Gastrocnemius medialis (tissue), 4 donors: ENCODE measurements at places on chromosomes 7 and 10. TPM values are rescaled to one million over a fixed set of nuclear protein-coding genes. Genes with fewer than 3 reads are reported as not detected.

- no peak for DNase-seq
Observed at GRCh38 chr7:98921608-98922372, 43.5 kb downstream of the TRRAP start.

- no peak for DNase-seq
Observed at GRCh38 chr10:128687408-128687807, 561.2 kb upstream of the MKI67 start.

Gene NEURL1
- 67.6 TPM for total RNA-seq

DNA sequence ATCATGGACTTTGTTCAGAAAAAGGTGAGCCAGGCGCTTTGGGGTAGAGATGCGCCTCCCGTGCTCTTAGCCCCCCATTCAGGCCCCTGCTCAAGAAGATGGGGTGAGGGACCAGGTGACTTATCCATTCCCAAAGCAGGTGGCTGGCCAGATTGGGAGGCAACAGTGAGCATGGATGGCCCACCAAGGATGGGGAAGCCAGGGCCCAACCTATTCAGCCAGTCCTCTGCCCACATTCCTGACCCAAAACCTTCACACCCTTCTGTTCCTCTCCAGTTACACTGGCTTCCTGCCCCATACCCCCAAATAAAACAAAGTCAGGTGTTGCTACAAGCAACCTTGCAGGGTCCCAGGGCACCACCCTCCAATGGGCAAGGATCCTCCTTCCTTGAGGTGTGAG, 44.4 kb downstream of the TSPAN15 start:
- DNase-seq: no peak

- DNase-seq: no peak
Observed at GRCh38 chr7:35334506-35334905, 80.6 kb upstream of the TBX20 start.

DNA sequence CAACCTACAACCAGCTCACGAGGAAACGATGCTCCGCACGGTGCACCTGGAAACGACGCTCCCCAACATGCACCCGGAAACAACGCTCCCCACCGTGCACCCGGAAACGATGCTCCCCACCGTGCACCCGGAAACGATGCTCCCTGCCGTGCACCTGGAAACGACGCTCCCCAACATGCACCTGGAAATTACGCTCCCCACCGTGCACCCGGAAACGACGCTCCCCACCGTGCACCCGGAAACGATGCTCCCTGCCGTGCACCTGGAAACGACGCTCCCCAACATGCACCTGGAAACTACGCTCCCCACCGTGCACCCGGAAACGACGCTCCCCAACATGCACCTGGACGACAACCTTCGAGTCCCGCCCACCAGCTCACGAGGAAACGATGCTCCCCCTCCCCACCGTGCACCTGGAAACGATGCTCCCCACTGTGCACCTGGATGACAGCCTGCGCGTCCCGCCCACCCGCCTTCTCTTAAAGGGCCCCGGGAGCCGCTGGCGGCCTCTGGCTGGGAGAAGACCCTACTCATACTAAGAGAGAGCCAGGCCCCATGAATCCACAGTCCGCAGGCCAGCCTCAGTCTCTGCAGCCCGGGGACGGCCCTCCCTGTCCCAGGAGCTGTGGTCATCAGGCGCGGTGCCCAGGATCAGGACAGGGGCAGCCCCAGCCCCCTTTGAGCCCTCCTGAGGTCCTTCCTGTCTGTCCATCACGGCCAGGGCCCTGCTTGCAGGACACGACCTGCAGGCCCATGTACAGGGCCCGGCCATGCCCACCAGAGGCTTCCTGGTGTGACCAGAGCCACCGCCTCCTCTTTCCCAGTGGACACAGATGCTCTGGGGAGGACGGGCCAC, 98.3 kb downstream of the PDGFA start:
- DNase-seq: no peak

Gene SCIN
- total RNA-seq: 2.4 TPM

Gene GLI3
- total RNA-seq: 0.91 TPM

- no peak for DNase-seq
Observed at GRCh38 chr7:153005750-153006435, 246.3 kb downstream of the ACTR3B start.

GRCh38 chr10:97406064-97406463, 4.9 kb upstream of the RRP12 start:
- no peak for DNase-seq

GRCh38 chr7:136654406-136654805, 214.0 kb upstream of the CHRM2 start:
- DNase-seq: no peak

- DNase-seq: no peak
Observed at GRCh38 chr10:29141761-29142160, 147.1 kb upstream of the LYZL1 start.

DNA sequence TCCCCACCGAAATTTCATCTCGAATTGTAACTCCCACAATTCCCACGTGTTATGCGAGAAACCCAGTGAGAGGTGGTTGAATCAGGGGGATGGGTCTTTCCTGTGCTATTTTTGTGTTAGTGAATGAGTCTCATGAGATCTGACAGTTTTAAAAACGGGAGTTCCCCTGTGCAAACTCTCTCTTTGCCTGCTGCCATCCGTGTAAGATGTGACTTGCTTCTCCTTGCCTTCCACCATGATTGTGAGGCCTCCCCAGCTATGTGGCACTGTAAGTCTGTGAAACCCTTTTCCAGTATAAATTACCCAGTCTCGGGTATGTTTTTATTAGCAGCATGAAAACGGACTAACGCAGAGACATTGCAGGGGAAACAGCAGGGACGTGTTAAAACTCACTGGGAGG, 5.3 kb upstream of the OLAH start:
- no peak for DNase-seq

DNA sequence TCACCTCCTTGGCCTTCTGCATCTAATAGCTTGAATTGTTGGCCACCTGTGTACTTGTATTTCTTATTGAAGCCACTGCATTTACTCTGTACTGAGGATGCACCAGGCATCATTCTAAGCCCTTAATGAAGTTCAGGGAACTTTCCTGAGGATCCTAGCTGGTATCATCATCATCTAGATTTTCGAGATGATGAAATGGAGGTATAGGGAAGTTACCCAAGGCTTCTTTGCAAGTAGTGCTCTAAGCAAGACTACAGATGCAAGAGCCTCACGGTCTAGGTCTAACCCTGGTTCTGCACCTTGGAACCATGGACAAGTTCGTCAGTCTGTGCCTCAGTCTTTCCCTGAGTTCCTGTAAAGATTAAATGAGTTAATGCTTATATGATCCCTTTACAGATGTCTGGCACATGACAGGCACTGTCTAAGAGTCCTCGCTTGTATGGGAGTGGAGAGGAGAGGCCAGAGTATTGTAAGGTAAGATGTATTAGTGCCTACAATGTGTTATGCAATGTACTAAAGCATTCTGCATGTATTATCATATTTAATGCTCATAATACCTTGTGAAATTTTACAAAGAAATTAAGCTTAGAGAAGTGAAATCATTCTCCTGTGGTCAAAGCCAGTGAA, 145.1 kb downstream of the KCNMA1 start:
- no peak for DNase-seq

DNA sequence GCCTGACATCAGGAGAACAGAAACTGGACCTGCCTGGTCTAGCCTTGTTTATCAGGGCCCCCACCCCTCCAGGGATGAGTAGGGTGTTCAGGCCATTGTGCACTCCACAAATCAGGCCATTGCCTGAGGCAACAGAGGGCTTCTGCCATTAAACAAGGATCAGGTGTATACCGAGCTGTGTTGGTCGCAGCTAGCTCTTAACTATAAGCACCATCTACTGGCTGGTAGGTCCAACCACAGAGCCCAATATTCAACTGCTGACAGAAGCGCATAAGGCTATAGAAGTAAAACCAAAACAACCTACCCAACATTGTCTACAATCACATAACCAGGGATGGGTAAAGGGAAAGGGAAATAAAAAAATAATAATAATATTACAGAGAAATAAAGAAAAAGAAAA, 451.7 kb upstream of the TEX47 start:
- no peak for DNase-seq

Gene CALHM2
- total RNA-seq: 8.9 TPM

- no peak for DNase-seq
Observed at GRCh38 chr10:71349406-71349805, 30.3 kb downstream of the SLC29A3 start.

DNA sequence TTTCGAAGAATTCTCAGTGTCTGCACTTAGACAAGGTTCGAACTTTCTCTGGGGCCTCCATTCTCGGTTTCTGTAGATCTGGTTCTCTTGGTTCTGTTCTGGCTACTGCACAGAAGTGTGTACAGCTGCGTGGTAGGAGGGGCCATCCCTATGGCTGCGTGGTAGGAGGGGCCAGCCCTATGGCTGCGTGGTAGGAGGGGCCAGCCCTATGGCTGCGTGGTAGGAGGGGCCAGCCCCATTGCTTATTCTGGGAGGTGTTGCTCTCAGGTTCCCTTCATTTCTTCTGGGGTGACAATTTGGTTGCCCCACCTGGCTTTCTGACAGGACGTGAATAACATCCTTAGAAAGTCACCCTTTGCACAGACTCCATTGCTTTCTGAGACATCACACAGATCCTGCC, 65.2 kb upstream of the CHST15 start:
- DNase-seq: peak; percentile 3

DNA sequence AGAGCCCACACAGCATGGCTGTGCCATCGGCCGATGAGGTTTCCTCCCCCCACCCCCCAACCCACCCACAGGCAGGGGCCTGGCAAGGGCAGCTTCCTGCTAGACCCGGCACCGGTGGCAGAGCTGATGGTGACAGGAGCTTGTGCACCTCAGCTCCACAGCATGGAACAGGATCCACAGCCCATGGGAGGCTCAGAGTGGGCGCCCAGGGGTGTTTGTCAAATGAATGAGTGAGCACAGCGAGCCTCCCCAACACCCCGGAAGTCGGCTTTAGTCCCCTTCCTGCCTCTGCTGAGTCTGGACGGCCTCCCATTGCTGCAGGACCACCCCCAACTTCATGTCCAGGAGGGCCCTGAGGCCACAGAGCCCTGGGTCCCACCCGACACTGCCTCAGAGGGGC, 68.9 kb downstream of the PDGFA start:
- DNase-seq: no peak

GRCh38 chr7:80916770-80917741, 1.8 kb downstream of the SEMA3C start:
- DNase-seq: no peak

DNA sequence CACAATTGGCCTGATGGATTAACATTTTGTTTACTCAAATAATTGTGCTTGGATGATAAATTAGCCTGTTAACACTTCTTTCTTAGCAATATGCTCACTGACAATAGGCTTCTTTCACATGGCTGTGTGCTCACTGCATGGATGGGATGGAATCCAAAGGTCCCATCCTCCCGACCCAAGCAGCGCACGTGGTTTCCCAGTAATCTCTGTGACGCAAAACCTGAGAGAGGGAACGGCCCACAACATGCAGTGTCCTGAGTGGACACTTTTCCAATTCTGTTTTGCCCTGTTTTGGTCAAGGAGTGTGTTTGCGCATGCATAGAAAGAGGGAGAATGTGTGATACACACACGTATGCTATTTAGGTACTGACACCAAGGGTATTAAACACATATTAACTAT, 42.1 kb upstream of the RASGEF1A start:
- DNase-seq: no peak

DNA sequence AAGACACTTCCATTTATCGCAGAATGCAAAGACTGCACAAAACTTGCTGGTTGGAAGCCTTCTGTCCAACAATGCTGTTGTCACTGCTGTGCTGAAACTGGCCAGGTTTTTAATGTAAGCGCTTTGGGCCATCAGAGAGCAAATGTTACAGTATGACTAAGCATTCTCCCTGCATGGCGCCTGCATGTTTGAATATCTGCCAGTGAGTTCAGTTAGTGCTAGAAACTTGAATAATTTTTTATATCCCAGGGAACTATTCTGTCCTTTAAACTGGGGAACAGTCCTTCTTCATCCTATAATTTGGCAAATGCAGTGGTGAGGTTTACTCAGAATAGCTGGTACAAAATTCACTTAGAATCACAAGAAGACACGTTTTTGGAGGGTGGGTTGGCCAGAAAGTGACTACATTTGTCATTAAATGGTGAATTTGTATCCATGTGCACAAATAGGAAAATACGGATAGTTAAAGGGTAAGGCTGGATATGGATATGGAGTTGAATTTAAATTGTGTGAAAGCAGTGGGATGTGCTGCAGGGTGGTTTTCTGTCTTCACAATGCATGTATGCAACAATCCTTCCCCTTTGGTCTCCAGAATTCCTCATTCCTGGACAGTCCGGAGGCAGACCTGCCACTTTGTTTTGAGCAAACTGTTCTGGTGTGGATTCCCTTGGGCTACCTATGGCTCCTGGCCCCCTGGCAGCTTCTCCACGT, 1.7 kb downstream of the ABCC2 start:
- DNase-seq: no peak

GRCh38 chr7:149245744-149246143, 6.3 kb downstream of the ZNF212 start:
- DNase-seq: no peak

Gene LRRC72
- total RNA-seq: not detected

DNA sequence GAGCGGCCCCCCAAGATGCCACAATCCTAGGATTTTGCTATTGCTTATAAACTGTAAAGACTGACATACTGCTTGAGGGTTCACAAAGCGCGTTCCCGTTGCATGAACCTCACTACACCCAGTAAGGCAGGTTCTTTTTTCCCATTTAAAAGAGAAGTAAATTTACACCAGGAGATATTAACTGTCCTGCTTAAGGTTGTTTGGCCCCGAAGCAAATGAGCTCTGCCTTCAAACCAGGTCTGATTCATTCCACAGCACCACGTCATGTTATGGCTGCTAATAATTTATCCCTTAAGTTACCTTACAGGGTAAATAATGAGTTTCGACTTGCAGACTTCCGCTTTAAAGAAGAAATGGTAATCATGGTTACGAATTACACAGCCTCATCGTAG, 559 bp upstream of the FKBP14 start:
- DNase-seq: no peak

GRCh38 chr7:11843113-11843765, 11.2 kb upstream of the THSD7A start:
- DNase-seq: no peak

Gene EPHA1
- total RNA-seq: not detected

- no peak for DNase-seq
Observed at GRCh38 chr7:37452346-37452745, 3.7 kb upstream of the ELMO1 start.

DNA sequence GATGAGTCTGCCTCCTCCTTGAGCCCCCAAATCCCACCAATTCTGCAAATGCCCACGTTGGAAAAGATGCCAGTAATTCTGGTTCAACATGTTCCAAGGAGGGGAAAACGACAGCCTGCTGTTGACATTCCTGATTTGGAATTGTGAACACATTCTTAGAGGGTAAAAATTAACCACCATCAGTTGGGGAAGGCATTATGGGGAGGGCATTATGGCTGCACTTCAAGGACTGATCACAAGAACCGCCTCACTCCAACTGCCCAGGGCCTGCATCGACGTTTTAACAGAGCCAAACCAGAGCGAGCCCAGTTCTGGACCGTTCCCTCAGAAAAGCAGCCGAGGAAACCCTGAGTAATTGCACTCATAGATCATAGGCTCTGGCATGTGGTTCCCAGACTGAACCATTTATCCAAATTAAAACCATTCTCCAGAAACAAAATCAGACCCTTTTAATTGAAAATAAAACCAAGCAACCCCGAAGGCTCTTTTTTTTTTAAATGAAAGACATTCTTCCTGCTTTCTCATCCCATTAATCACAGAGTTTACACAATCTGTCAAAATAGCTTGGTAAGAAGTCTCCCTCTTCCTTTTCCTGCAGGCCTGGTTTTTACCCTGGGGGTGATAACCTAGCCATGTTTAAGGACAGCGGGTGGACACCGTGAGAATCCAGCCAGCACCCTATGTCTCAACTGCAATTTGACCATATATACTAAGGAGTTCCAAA, 8.0 kb downstream of the TNS3 start:
- no peak for DNase-seq

Gene ELFN1
- total RNA-seq: 0.36 TPM

- no peak for DNase-seq
Observed at GRCh38 chr10:17059197-17059688, 70.4 kb downstream of the CUBN start.
